ENCODE measurements at places on chromosomes 3 and 15.
A peak's percentile ranks its signal among the peaks of the same experiment; 100 is the strongest.

DNA sequence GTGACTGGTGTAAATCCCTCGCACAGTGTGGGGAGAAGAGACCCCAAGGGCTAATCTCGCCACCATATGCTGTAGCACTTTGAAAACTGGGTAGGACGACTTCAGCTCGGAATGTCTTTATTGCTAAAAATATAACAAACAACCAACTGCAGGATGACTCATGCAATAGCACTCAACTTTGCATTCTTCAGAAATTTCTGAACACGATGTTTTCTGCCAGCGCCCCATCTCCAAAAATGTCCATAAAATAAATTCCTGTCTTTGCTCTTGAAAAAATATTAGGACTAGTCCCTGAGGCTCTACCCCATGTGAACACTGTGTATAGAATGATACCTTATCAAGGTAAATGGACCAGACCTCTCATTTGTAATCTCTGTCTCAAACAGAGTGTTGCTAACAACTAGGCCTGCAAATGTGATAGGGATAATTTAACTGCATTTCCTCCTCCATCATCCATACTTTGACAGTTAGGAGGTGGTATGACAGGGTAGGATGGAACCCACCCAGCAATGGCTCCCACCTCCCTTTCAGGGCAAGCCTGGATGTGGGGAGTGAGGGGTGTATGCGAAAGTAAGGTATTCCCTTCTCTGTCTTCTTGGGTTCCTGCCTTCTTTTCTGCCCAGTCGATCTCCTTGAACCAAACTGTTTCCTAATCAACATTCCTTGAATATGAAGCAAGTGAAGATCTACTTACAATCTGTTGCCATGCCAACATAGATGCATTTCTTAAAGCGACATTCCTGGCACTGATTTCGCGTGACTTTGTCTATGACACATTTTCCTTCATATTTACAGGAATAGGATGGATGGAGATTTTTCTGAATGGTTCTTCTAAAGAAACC lies 201.1 kb downstream of the NR1D2 start:
- DNase-seq: no peak

DNA sequence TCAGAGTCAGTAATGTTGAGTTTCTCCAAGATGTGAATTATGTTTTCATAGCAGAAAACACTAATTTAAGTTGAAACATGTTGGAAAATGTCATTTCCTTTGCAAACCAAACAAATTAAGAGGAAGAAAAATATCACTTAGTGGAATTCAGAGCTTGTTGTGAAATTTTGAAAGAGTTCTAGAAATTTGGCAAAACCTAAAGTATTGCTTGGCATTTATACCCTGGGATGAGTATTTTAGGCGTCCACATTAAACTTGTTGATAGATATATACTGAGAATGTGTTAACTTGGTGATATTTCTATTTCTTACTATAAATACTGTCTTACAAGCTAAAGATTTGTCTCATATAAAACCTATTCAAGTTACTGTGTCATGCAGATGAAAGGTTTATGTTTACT lies 335.2 kb downstream of the NSUN3 start:
- no peak for DNase-seq

GRCh38 chr15:74208901-74209559 lies 6.4 kb upstream of the STRA6 start:
- DNase-seq: no peak

DNA sequence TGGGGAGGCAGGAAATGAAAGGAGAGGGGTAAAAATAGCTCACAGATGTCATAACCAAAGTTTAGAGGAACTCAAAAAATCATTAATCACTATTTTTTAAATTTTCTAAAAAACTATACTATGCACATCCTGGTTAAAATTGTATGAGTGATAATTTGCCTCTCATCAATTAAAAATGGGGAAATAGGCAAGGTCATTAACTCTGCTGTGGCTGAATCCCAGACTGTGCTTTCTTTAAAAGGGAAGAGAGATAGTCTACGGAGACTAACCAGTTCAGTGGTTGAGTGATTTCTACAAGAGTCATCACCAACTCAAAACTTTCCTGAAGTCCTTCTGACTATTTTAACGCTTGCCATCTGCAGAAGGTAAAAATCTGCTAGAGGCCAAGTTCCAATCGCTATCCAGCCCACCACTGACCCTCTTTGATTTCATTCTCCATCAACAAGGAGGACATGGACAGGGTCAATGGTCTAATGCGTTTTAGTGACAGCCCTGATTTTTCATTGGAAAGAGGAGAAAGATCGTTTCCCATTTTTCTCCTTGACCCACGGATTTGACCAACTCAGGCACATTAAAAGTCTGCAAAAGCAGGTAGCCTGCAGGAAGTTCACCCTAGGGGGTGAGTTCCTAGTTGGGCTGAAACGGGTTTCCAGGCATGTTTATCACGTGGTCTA lies 850 bp downstream of the SUCLG2 start:
- no peak for DNase-seq

- no peak for DNase-seq
Measured at GRCh38 chr3:179865861-179866505, 170.8 kb downstream of the PEX5L start.

DNA sequence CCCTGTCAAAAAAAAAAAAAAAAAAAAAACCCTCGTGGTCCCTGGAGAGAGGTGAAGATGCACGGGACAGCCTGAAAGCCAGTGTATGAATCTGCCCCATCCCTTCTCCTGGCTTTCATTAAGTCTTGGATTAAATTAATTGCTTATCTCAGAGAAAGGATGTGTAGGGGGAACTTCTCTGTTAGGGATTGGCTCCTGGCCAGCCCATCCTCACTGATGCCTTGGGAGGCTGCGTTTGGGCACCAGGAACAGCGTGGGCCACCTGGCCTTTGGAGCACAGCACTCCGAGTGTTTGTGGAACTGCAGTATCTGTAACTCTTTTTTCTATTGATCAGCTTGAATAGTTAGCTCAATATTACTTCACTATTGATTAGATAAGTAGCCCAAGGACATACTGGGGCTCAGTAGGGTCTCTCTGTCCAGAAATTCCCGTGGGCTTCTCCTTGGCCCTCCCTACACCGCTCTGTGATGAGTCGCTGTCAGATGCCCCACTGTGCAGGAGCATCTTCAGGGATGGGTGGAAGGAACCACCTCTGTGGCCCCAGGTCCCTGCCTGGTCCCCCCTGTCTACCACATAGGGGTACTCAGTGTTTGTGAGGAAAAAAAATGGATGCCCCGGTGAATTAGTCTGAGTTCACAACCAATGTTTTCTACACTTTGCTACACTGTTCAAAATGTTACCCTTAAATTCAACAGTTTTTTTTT lies 2.0 kb downstream of the PXYLP1 start:
- DNase-seq: no peak

DNA sequence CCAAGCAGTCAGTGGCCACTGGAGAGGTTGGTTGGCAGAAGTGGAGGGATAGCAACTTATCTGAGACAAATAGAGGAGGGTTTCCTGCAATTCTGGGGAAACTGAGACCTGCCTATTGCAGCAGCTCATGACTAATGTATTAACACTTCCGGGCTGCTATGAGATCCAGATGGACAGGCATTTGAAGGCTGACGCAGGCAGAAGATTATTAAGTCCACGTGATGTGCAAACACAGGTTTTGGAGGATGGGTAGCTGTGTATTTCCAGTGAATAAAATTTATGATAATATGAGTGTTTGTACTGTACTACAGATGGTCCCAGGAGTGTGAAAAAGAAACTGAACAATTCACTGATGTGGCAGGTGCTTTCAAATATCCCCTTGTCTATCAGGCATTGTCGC lies 28.5 kb upstream of the CFAP161 start:
- no peak for DNase-seq

- peak; percentile 6 for DNase-seq
Measured at GRCh38 chr15:99732751-99733267, 428 bp downstream of the LYSMD4 start.

- no peak for DNase-seq
Measured at GRCh38 chr3:29099296-29099695, 181.6 kb upstream of the RBMS3 start.

DNA sequence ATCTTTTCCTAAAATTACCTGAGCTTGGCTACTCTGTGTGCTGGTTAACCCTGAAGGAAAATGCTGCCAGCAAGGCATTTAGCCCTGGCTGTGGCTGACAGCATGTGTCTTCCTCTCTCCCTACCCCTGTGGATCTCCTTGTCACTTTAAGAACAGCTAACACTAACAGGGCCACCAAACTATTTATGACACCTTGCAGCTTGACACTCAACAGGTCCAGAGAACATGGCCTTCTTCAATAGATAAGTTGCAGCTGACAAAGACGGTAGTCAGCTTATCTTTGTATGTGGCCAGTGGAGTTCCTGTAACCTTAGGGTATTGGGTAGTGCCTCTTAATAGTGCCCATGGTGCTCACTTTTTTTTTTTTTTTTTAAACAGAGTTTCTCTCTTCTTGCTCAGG lies 32.0 kb upstream of the COPB2 start:
- no peak for DNase-seq

- DNase-seq: no peak
Measured at GRCh38 chr3:48695393-48695753, 9.7 kb upstream of the NCKIPSD start.

GRCh38 chr3:191019855-191020254 lies 157.4 kb upstream of the GMNC start:
- no peak for DNase-seq

GRCh38 chr15:57541805-57542504 lies 49.7 kb upstream of the MYZAP start:
- DNase-seq: no peak

DNA sequence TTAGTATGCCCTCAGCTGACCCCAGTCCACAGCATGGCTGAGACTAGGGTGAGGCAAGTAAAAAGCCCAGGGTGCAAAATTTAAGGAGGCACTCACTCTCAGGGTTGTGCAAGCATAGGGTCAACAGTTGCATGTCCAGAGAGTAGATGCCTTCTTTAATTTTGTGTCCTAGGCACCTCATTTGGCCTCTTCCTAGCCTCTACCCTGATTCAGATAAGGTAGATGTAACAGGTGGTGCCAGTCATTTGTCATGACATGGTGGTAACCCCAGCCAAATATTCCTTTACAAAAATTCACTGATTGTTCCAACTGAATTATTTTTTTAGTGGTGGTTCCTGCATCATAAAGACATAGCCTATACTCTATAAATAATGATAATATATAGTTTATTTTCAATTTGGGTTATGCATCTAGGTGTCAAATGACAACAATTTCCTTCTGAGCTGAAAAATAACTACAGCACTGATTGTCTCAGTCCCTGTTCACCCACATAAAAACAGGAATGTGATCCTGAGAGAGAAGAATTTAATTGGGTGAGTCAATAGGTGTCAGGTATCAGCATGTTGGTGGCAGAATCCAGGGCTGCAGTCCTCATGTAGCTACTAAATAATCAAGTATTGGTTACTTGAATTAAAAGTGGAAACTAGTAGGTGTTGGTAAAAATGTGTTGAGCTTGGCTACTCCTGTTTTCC lies 44.2 kb upstream of the TIPARP start:
- DNase-seq: no peak

GRCh38 chr3:134378818-134379217 lies 4.6 kb upstream of the AMOTL2 start:
- no peak for DNase-seq

- DNase-seq: no peak
Measured at GRCh38 chr3:67458408-67458807, 196.0 kb downstream of the SUCLG2 start.

- DNase-seq: no peak
Measured at GRCh38 chr15:95162531-95162930, 931.2 kb downstream of the MCTP2 start.

- DNase-seq: no peak
Measured at GRCh38 chr3:173003471-173003870, 137.6 kb downstream of the SPATA16 start.
